ENCODE measurements at places on chromosomes 2 and 18. TPM values are rescaled to one million over a fixed set of nuclear protein-coding genes. Genes with fewer than 3 reads are reported as not detected.

The FAM98A gene
- 57.1 TPM for total RNA-seq

The SERPINB10 gene
- 2.3 TPM for total RNA-seq

The CTAGE1 gene
- not detected for total RNA-seq

The DSC3 gene
- total RNA-seq = 140 TPM

The FAM228A gene
- total RNA-seq = 0.71 TPM

The SKOR2 gene
- total RNA-seq = not detected

The DPP10 gene
- not detected for total RNA-seq

The UGT1A1 gene
- 0.31 TPM for total RNA-seq

The OTOS gene
- total RNA-seq = not detected

The TDRD15 gene
- total RNA-seq = not detected

The GLI2 gene
- 0.44 TPM for total RNA-seq

- no peak for DNase-seq
Measured at GRCh38 chr2:161164161-161164560, 3.9 kb downstream of the TANK start.

GRCh38 chr2:160371251-160372009, 122.2 kb downstream of the RBMS1 start:
- no peak for DNase-seq

DNA sequence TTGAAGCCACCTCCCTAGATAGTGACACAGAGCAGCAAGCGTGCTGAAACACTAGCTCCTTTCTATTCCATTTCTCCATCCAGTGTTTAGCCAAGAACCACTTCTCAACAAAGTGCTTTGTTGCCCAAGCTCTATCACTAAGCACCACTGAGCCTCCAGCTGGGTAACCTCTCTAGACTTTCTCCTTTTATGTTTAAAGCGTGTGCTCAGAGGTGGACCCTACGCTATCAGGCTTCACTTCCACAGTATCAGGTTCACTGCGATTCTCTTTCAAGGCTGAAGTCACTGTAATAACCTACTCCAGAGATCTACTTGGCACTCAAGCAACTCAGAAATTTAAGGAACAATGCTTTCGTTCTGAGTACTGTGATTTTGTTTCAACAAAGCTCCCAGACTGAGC, 197.9 kb downstream of the LNPK start:
- no peak for DNase-seq

DNA sequence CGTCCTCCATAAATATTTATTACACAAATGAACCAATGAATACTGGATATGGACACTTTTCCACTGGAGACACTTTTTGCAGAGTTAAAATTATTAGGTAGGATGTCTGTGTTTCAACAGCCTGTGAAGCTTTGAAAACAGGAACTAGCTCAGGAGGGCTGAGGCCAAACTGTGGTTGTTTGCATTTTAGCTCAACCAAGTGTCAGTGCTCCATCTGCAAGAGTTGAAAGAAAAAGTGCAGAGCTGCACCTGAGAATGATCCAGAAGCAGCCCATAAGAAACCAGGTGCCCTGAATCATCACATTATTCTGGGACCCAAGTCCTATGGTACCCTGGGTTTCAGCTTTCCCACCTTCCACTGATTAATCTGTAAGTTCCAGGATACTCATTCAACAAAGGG, 180.4 kb downstream of the TRIB2 start:
- DNase-seq = no peak

- no peak for DNase-seq
Measured at GRCh38 chr2:50782543-50782942, 249.4 kb downstream of the NRXN1 start.

GRCh38 chr2:54578648-54579045, 122.5 kb downstream of the SPTBN1 start:
- DNase-seq = no peak

DNA sequence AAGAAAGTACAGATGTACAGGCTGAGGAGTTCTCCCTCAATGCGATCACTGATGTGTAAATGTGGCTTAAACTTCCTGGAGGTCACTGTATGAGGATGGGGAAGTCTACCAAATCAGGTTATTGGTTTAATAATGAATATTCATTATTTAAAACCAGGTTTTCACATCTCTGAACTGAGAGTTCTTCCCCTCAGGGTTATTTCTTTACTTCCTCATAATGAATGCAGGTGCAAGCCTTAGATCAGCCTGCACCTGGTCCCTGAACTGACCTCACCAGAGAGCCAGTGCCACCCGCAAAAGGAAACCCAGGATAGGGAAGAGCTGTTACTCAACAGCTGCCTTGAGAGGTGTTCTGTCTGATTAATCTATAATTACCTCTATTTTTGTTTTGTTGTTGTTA, 369.0 kb downstream of the EPHA4 start:
- no peak for DNase-seq

DNA sequence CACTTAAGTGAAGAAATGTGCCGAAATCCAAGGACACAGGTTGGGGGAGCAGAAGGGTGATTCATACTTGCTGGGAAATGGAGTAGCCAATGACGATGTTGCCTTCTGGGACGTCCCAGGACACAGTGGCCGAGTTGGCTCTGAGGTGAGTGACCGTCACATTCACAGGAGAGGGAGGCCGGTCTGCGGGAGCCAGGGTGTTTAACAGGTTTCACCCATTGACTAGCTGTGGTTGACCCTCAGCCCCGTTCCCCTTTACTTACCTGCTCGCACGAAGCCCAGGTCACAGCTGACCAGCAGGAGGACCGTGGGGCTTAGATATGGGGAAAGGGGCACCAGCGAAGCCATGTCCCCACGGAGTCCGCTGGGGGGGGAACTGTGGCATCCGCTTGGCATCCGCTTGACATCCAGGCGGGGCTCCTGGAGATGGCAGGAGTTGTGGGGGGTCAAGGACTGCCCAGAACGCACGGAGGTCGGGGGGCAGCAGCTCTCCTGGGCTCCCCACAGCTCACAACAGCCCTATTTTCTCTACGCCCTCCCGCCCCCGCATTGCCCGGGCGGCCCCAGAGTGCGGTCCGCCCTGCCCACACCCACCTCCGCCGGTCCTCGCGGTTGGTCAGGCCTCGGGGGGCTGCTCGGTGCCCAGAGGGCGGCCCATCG, 586 bp downstream of the FNDC4 start:
- DNase-seq = no peak

GRCh38 chr2:183060571-183061231, 17.8 kb upstream of the DUSP19 start:
- no peak for DNase-seq

DNA sequence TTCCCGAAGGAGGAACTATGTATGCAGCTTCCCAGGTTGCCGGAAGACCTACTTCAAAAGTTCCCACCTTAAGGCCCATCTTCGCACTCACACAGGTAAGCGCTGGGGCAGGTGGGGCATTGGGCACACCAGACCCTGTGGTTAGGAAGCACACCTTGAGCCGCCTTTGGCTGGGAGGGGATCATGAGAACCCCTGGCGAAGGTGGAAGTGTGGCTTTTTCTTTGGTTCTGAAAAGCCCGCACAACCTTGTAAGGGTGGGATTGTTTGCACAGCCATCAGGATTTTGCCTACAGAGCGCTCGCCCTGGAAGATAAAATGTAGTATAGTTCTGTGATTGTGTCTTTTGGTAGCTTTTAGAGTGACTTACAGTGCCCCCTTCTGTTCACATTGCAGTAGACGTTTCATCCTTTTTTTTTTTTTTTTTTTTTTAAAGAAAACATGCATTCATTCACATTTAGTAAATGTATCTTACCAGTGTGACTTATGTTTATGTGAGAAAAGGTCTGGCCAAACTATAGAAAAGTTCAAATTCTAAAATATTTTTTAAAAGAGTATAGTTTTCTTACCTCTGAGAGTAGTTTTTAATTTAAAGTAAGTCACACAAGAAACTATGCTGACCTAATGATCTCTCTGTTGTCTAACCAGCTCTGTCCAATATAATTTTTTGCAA, 5.3 kb downstream of the KLF11 start:
- DNase-seq = no peak

- DNase-seq = no peak
Measured at GRCh38 chr18:73791081-73791480, 356.6 kb downstream of the FBXO15 start.

Measured in foreskin keratinocyte (primary cell).